ENCODE measurements at places on chromosomes 1 and 21.
A peak's percentile ranks its signal among the peaks of the same experiment; 100 is the strongest.

DNA sequence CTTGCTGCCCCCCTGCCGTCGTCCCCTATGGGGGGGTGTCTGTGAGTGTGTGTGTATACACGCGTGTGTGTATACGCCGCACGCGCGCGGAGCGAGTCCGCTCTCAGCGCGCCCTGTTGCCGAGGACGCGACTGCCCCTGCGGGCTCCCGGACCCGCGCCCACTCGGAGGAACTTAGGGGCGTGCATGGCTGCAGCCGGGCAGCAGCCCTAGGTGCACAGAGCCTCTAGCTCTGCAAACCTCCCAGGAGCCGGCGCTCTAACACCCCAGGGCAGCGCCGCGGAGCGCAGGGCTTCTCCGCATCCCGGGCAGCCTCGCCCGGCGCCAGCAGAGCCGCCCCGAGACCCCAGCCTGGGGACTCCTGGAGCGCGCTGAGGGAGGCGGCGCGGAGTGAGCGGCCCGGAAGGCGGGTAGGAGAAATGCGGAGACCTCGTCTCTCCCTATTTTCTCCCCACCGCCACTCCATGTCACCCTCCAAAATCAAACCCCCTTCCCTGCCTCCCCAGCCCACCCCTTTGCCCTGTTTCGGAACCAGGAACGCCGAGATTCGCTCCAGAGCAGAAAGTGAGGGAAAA lies 574 bp downstream of the ITPKB start:
- DNase-seq: peak; percentile 11

DNA sequence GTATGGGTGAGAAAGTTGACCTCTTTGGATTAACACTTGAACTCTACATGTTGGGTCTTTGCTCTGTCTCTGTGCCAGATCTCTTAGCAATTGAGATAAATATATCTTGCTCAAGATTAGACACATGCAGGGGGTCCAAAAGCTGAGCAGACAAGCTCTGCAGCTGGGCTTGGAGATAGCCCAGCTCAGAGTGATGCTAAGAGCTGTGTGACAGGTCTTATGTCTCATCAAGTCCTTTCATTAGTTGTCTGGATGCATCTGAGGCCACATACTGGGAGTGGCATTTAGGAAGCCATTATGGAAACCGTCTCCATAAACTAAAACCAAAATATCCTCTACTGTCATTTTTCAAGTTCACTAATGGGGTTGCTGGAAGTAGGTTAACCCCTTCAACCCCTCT lies 289.4 kb upstream of the DUSP10 start:
- DNase-seq: no peak

GRCh38 chr21:37381883-37382585 lies 15.5 kb downstream of the DYRK1A start:
- DNase-seq: no peak

DNA sequence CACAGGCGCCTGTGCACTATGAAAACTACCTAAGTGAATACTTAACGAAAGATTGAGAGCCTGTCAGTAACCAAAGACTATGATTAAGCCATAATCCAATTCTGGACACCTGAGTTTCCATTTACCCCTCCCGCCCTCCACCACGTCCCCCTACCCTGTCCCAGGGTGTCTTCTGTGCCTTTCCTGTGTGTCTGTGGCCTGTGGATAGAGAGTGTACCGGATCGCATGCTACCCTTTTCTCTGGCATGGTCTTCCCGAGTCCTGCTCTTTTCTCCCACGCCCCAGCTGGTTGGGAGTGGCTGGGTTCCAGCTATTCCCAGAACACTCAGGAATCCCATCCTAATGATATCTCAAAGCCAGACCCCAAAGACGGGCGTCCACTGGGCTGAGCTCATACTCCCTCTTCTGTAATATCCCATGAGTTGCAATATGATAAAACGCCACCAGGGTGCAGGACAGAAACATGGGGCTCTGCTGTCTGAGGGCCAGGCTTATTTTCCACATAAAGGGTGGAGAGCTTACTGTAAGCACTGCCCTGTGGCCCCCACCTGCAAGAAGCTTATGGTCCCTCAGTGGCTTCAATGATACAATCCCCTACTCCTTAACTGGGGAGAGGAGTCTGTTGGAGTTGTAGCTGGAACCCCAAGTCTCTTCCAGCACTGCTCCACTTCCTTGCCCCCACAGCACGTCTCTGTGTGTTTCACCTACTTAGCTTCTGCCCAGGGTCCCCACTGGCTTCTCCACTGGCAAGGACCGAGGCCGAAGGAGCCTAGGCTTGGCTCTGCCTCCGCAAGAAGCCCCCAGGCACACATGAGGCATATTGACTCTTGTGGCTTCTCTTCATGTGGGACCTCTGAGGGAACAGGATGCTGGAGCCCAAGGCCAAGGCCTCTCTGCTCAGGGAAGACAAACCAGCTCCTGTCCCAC lies 17.6 kb upstream of the ALX3 start:
- DNase-seq: peak; percentile 37

DNA sequence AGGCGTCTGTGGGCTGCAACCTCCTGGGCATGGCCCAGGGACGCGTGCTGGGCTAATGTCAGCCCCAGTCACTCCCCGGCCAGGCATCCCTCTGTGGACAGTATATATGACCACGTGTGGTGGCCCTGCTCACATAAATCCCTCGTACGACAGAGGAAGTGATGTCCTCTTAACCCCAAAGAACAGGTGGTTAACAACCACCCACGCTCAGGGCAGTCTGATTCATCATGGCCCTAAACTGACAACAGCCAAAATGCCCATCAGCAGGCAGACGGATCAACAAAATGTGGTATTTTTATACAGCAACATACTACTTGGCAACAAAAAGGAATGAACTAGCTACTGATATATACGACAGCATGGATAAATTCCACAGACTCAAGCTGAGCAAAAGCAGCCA lies 51.0 kb downstream of the ECE1 start:
- DNase-seq: no peak

GRCh38 chr21:45224189-45224938 lies 63.3 kb downstream of the POFUT2 start:
- DNase-seq: no peak

DNA sequence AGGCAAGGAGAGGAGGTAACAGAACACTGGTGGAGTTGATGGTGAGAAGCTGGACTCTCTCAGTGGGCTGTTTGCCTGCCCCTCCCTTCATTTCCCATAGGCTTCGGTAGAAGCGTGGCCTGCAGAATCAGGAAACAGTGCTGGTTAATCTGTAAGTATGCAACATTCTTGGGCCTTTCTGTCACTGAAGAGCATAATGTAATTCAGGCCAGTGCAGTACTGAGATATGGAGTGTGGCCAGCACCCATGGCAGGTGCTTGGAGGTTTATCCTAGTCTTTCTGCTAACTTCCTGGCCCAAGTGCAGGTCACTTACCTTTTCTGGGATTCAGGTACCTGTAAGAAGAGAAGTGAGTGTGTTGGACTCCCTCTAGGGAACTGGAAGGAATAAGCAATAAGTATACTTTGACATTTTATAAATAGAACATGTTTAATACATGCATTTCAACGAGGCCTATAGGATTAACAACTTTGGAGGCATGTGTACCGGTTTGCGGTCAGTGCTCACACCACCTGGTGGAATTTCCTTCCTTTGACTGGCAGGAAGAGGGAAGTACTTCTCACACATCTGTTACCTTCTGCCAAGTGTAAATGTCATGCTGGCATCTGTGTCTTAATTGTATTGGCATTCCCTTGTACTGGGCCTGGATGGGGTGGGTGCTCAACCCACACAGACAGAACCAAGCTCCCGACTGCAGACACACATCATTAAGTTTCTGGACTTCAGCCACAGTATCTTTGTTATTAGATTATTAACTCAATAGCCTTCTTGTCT lies 105.5 kb downstream of the KIF26B start:
- no peak for DNase-seq

All from fibroblast of gingiva (primary cell).